ENCODE measurements at places on chromosomes 1 and 21.

GRCh38 chr1:27650171-27650538, 15.2 kb upstream of the FGR start:
- no peak for DNase-seq

GRCh38 chr1:214106375-214106774, 118.6 kb downstream of the PROX1 start:
- DNase-seq, result no peak

DNA sequence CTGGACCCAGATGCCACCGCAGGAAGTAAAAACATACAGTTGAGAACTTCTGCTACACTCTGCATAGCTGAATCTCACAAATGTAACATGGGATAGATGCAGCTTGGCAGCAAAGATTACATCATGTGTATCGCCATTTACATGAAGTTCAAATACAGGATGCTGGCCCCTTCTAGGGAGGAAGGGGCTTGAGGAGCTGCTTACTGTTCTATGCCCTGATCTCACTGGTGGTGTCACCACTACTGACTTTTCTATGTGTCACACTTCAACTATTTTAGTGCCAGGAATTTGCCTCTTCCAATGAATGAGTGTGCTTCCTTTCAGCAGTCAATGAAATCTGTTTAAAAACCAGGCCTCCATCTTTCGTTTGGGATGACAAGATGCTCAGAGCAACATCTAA, 31.1 kb downstream of the MRAP start:
- no peak for DNase-seq

GRCh38 chr1:208209286-208209685, 34.9 kb downstream of the PLXNA2 start:
- DNase-seq, result no peak

GRCh38 chr21:24278711-24279110, 1328.6 kb downstream of the MRPL39 start:
- DNase-seq, result no peak

GRCh38 chr21:23401278-23401677, 2206.0 kb downstream of the MRPL39 start:
- DNase-seq, result no peak

GRCh38 chr1:78045563-78045925, 222 bp upstream of the GIPC2 start:
- no peak for DNase-seq
